Muscle of arm (tissue), 14 donors: ENCODE measurements at places on chromosomes 12 and 14. TPM values are rescaled to one million over a fixed set of nuclear protein-coding genes. Genes with fewer than 3 reads are reported as not detected.

DNA sequence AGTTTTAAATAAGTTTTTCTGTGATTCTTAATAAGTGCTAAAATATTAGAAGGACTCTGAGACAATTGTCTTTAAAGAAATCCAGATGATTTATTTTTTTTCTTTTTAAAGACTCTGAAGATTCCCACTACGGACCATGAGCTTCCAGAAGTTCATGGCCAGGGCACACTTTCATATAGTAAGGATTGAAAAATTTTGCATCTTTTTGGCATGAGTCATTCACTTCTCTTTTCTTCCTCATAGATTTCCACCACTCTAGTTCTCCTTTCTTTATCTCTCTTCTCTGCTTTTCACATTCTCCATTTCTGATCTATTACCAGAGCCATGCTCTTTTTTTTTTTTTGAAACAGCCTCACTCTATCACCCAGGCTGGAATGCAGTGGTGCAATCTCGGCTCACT lies 385.8 kb downstream of the FLRT2 start:
- no peak for DNase-seq

HCAR2 gene
- not detected for polyA plus RNA-seq

TAS2R31 gene
- 0.76 TPM for polyA plus RNA-seq

TRPV4 gene
- 12.5 TPM for polyA plus RNA-seq

ARHGEF40 gene
- polyA plus RNA-seq: 60.9 TPM

DNA sequence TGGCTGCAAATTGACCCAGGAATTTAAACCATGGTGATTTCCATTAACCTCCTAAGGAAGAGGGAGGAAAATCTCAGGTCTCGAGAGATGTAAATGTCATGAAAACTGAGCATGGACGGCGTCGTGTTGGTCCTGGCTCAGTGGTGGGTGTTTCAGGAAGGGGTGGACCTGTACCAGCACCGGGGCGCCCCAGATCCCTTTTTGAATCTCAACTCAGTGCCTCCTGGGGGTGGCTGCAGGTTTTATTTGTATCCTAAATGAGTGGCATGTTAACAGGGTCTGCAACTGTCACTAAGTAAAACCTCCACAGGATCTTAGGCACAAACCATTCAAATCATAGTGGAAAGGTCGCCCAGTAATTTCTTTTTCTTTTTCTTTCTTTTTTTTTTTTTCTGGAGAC lies 101.3 kb downstream of the ASCL4 start:
- no peak for DNase-seq

GPR137C gene
- polyA plus RNA-seq: 5.1 TPM

GRCh38 chr12:111788178-111788654 lies 21.5 kb downstream of the ALDH2 start:
- no peak for DNase-seq

- no peak for DNase-seq
Measured at GRCh38 chr12:74598819-74599218, 61.2 kb downstream of the ATXN7L3B start.

DNA sequence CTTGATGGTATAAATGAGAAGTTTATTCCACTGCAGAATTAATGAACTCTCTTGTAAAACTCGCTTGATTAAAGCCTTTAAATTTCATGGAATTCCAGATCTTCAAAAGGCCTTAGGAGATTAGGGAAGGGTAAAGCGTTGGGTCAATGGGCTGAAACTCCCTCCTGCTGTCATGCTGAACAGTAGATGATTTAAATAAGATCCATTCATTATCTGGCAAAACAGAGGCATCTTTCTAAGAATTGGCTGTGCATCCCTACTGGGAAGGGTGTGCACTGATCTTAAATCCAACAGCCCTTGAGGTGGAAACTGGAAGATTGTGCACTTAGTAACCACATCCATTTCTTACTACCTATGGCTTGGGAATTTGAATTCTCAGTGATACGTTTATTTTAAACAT lies 56.0 kb downstream of the PLCZ1 start:
- no peak for DNase-seq

- DNase-seq: no peak
Measured at GRCh38 chr12:121532503-121533393, 48.1 kb downstream of the KDM2B start.

DNA sequence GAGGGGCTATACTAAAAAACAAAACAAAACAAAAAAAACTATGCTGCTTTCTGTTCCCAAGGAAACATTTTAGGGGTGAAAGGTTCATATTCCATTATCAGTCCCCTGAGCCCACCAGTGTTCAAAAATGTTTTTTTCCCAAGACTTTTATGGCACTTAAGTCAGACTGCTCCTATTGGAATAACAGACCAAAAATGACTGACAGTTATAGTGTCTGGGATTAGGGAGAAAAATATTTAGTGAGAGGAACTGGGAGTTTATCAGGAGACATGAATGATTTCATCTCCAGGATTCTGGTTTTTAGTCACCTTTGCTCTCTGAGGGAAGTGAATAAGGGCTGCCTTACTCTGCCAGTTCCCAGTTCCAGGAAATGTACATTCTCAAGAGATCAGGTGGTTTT lies 68.0 kb downstream of the PDE3A start:
- DNase-seq: peak; percentile 56

DNA sequence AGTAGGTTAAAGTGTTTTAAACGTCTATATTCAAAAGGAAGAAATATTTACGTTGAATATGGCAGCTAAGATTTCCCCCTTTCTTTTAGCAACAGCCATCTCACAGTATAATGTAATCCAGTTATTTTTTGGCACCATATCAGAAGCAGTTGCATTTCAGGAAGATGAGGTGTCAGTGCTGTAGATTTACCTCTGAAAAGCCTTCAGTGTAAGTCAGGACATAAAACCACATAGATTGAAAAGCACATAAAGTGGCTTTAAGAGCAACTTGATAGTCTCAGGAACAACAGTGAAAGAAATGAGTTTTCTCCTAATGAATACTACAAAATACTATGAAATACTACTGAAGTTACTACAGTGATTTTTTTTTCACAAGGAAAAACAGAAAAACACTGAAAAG lies 6.9 kb downstream of the MLH3 start:
- DNase-seq: no peak

HCAR1 gene
- 0.10 TPM for polyA plus RNA-seq

DNA sequence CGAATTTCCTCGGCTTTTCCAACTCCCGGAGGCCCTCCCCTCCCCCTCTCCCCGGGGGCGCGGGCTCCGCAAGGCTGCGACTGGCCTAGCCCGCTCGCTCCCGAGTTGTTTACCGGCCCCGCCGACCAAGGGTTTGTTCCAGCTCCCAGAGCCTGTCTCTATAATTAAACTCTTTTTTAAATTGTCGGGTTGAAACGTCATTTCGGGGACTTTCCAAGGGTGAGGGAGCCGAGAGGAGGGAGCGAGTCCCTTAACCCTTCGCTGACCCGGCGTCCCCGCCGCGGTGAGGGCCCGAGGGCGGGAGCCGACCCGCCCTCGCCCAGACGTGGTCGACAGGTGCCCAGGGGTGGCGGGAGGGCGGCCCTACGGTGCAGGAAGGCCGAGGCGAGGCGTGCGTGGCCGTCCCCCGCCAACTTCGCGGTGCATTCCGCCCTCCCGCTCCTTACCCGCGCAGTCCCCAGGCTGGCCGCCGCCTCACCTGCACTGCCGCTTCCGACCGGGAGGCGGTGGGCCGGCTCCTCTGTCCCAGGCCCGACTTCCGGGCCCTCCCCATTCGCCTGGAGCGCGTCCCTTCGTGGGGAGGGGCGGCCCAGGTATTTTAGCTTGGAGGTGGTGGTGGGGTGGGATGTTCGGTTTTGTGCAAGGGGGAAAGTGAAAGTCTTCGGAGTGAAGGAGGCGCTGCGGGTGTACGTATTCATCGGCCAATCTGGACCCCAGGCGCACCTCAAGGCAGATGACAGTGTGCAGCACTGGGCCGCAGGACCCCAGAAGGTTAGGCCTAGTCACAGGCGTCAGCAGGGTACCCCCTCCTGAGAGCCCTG lies 2.9 kb upstream of the ZFP36L1 start:
- DNase-seq: peak; percentile 90

- DNase-seq: no peak
Measured at GRCh38 chr12:17971850-17972249, 118.1 kb downstream of the RERGL start.

GRCh38 chr14:89455412-89455811 lies 38.4 kb upstream of the FOXN3 start:
- DNase-seq: no peak

DNA sequence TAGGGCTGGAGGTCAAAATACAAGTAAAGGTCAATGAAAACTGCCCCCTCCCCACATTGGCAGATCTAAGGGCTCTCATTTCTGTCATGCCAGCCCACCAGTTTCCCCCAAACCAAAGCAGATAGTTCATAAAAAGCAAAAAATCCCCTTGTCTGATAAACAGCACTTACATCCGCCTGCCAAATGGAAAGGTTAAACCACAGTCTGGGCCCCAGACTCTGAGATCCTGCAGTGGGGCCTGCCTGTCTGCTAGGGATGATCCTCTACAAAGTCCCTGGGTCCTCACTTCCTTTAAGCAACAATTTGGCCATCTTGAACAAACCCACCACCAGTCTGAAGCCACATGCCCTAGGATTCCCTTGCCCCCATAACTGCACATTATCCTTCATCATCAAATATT lies 9.7 kb upstream of the RPS26 start:
- no peak for DNase-seq
